GM10248 (cell line): ENCODE measurements at places on chromosomes 16 and 17.

DNA sequence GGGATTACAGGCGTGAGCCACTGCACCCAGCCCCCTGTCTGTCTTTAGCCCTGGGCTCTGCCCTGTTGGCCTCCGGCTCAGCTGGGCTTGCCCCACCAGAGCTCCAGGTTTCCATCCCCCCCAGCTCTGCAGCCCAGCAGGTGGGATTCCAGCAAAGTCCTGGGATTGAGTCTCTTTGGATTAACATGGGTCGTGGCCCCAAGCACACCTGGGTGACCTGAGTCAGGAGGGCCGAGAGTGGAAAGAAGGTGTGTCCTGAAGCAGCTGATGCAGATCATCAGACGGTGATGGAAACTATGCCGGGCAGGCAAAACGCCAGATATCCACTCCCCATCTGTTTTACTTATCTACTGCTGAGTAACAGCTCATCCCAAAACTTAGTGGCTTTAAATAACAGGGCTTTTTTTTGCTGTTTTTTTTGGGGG, 72.5 kb downstream of the KNOP1 start:
- DNase-seq = no peak

GRCh38 chr17:77190576-77190975, 49.8 kb downstream of the SEC14L1 start:
- DNase-seq = no peak

DNA sequence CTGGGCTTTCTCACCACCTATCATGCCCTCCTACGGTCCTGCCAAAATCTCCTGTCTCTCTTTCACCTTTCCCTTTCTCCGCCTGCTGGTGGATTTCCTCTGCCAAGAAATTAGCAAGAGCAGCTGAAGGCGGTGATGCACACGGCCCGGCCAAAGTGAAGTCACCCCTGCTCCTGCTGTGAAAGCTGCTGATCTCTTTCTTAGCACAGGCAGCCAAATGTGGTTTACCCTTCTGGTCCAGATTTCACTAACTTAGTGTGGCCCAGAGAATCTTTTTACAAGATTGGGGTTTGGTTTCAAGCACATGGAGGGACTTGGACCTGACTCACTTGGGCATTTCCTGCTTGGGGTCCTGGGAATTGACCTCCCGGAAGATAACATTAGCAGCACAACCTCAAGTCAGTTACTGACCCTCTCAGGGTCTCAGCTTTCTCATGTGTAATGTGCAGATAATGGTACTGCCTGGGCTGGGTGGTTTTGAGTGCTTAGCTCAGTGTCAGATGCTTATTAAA, 155.7 kb downstream of the SOCS1 start:
- DNase-seq = peak; percentile 68

DNA sequence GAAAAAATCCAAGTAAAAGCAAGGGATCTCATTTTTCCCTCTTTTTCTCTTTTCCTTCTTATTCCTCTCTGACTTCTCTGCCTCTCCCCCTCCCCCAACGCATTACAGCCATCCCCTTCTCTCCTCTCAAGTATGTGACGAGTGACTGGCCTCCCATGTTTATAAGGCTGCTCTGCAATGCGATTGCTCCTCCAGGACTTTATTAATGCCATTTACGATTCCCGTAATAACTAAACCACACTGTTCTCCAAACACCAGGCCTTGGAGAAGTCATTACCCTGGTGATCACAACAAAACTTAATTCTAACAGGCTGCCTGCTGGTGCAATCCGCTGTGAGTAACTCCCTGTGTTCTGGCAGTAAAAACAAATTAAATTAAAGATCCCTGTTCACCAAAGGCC, 88.8 kb downstream of the HS3ST3B1 start:
- DNase-seq = no peak

GRCh38 chr17:79097226-79098055, 22.8 kb downstream of the ENGASE start:
- DNase-seq = no peak

DNA sequence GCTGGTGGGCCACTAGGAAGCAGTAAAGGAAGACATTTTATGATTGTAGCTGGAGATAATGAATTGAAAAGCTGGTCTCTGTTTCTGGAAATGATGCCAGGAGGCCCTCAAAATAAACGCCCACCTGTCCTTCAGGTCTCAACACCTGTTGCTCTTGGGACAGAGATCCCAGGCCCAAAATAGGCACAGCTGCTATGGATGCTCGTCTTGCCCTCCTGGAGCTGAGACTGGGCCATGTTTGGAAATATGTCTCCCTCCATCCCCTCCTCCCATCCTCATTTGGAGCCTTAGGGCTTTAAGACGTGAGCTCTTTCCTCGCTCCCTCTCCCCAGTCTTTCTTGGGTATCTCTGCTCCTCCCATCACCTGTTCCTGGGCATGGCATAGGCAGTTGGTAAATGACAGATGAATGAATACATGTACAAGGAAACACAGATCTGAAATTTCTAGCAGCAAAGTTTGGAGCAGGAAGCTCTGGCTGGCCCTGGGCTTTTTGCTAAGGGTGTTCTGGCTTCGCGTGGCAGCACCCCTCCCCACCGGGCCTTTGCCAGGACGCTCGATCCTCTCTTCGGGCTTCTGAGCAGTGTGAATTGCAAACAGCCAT, 33.3 kb downstream of the MYH3 start:
- no peak for DNase-seq

GRCh38 chr16:83887080-83887479, 11.8 kb upstream of the MLYCD start:
- no peak for DNase-seq

GRCh38 chr16:31505483-31505882, 2.7 kb downstream of the RUSF1 start:
- no peak for DNase-seq

DNA sequence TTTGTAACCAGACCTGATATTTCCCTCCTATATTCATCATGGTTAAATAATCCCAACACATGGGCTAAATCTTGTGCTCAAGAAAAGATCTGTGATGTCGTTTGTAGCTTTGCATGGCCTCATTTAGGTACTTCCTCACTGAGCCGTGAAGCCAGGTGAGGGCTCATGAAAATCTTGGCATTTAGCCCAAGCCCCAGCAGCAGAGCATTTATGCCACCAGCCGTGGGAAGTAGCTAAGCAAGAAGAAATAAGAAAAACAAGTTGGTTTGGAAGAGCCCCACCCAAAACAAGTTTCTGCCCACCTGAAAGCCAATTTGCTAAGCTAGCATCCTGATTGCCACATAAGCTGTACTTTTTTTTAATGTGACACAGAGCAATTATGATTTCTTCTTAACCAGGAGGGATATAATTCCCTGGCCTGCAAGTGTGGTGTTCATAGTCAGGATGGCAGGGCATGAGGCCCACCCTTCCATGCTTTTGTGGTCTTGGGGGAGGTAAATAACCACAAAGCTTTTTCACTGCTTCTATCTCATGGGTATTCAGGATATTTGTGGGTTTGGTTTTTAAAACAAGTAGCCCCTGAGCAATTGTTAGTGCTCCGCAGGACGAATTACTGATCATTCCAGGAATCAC, 10.5 kb downstream of the TMIGD1 start:
- DNase-seq = no peak

DNA sequence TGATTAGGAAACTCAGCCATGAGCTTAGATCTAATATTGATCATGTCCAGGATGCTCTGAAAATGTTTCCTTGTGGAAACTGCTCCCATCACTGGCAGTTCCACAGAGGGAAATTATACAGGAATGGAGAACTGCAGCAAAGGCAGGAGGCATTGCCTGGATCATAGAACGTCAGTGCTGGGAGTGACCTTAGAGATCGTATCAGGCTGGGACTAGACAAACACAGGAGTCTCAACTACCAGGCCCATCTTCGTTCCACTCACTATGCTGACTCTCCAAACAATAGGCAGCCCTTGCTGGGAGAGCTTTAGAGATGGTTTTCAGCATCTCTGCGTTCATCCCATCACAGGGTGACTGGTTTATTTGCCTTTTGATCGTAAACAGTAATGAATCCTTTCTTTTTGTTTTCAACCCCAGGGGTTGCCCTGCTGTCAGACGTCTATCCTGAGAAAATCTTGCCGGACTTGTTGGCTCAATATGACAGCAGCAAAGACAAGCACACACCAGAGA, 130.3 kb downstream of the TANGO6 start:
- no peak for DNase-seq

DNA sequence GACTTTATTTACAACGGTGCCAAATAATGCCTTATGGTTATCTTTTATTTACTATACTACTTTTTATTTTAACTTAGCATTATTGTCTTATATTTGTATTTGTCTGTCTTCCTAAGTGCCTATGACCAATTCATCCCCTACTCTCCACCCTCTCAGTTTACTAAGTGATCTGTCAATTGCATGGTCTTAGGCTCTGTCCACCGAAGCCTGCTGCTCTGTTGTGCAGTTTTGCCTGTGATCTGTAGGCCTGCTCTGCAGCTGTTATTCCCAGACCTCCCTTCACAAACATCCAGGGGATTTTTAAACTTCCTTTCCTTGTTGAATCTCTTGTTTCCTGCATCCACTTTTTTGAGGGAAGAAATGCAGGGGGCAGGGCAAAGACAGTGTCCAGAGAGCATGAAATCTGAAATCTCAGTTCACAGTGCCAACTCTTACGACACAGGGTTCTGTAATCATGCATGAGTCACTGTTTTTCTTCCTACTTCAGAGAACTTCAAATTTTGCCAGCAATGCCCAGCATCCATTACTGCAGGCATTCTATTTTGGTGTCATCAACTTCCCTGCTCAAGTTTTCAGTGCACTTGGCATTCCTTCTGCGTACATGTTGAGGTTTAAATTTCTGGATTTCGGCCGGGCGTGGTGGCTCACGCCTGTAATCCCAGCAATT, 11.4 kb downstream of the SLFN5 start:
- DNase-seq = no peak

GRCh38 chr17:63095879-63096278, 129.8 kb downstream of the TANC2 start:
- no peak for DNase-seq

GRCh38 chr17:40194821-40195220, 17.6 kb downstream of the RAPGEFL1 start:
- DNase-seq = no peak

DNA sequence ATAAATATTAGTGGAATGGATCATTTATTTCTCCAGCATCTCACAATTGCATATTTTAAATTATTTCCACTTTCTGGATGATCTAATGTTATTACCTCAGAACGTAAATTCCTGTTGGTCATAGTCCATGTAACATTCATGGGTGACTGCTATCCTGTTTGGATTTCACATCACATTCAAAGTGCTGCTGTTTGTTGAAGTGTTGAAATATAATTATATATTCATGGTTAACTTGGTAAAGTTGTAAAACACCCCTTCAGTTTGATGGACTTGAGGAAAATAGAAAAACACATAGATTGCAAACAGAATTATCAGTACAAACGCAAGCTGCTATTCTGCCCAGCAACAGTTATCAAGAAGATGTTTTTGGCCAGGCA, 59.6 kb downstream of the TANGO6 start:
- DNase-seq = no peak

GRCh38 chr17:6643451-6644125, 2.7 kb downstream of the TXNDC17 start:
- no peak for DNase-seq

DNA sequence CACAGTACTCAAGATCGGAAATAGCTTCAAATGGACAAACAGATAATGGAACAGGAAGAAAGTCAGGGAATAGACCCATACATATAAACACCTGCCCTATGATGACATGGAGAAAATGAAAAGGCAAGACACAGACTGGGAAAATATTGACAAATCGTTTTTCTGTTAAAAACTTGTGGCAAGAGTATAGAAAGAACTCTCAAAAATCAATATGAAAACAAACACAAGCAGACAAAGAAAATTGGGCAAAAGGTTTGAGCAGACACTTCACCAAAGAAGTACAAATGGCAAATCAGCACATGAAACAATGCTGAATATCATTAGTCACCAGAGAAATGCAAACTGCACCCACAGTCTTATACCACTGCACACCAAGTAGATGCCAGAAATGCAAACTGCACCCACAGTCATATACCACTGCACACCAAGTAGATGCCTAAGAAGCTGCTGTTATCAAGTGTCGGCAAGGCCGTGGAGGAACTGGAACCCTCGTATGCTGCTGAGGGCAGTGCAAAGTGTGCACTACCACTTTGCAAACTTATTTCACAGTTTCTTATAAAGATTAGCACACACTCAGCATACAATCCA, 123.5 kb upstream of the CHMP6 start:
- no peak for DNase-seq
